ENCODE measurements at places on chromosomes 5 and 9.

DNA sequence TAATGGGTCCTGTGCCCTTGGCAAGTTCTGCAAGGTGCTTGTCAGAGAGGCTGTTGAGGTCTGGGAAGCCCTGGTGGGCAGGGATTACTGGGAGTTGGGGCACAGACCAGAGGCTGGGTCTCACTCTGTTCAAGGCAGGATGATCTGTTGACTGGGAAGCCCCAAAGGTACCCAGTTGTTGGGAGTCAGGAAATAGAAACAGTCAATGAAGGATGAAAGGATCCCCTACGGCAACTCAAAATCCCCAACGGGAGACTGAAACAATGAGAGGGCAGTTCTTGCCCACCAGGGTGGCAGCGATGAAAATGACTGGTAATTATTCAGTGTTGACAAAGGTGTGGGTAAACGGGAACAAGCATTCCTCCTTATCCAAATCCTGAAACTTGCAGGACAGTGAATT lies 31.2 kb downstream of the BNIP1 start:
- no peak for DNase-seq

DNA sequence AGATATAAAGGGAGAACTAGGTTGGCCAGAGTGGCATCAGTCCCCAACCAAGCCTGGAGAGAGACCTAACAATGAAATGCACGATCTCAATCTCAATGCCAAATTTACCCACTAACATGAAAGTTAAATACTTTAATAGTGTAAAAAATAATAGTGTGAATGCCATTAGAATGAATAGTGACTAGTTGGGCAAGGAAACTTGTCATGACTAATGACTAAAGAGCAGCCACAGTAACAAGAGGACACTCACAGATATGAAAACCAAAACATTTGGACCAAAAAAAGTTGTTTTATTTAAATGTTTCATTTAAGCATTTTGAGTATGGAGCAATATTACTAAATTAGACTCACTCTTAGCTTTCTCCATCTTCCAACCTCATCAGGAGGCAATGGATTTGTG lies 1853.8 kb downstream of the EFNA5 start:
- peak; percentile 38 for DNase-seq

- no peak for DNase-seq
Observed at GRCh38 chr9:128078504-128079434, 10.7 kb downstream of the SLC25A25 start.

DNA sequence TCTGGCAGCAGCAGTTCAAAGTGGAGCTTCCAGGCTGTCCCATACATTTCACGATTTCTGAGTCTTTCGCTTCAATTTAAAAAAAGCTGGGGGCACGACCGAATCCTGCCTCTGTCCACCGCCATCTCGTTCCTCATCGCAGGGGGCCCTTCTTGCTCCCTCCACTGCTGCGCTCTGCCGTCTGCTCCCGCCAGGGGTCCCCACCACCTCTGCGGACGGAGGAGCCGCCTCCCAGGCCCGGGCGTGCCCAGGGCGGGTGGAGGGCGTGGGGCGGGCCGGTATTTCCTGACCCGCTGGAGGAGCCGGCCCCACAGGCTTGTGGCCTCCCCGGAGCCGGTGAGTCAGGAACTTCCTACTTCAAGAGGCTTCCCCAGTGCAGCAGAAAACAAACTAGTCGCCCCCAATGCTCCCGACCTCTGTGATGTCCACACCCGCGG lies 50.4 kb downstream of the USP20 start:
- DNase-seq = peak; percentile 93

DNA sequence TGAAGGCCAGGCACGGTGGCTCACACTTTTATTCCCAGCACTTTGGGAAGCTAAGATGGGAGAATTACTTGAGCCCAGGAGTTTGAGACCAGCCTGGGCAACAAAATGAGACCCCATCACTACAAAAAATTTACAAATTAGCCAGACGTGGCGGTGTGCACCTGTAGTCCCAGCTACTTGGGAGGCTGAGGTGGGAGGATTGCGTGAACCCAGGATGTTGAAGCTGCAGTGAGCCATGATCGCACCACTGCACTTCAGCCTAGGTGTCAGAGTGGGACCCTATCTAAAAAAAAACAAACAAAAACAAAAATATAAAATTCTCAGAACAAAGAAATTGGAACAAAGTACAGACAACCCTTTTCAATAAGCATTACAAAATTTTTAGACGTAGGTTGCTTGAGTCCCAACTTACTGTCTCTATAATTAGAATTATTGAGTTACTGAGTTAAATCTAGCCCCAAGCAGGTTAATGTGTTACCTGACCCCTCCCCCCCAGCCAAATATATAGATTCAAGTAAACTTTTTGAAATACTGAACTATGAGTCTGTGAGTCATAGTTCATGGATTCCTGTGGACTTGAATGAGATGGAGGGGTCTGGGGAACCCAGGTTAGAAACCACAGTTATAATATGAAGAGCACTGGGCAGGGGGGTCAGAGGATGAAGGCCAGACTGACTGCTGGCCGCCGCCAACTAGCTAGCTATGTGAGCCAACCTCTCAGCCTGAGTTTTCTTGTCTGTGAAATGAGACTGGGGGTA lies 173.1 kb downstream of the AOPEP start:
- no peak for DNase-seq

DNA sequence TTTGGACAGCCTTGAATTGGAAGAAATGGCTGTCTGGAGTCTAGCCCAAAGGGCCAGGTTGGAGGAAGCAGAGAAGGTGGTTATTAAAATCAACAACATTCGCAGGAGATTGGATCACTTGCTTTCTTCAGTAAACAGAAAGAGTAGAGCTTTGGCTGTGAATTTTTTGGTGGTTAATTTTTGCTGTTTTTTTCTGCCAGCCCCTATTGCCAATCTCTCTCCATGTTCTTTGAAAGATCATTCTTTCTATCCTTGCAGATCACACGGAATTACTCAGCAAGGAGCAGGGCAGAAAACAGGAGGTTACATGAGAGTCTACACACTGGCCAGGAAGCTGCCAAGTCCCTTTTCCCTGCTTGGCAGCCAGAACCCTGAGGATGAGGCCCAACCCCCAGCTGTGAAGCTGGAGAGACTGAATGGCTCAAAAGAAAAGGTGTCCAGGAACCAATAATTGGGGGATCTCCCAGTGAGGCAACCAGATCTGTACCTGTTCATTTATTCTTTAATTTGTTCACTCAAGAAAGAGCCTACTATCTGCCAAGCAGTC lies 13.0 kb downstream of the GLRX start:
- peak; percentile 81 for DNase-seq

DNA sequence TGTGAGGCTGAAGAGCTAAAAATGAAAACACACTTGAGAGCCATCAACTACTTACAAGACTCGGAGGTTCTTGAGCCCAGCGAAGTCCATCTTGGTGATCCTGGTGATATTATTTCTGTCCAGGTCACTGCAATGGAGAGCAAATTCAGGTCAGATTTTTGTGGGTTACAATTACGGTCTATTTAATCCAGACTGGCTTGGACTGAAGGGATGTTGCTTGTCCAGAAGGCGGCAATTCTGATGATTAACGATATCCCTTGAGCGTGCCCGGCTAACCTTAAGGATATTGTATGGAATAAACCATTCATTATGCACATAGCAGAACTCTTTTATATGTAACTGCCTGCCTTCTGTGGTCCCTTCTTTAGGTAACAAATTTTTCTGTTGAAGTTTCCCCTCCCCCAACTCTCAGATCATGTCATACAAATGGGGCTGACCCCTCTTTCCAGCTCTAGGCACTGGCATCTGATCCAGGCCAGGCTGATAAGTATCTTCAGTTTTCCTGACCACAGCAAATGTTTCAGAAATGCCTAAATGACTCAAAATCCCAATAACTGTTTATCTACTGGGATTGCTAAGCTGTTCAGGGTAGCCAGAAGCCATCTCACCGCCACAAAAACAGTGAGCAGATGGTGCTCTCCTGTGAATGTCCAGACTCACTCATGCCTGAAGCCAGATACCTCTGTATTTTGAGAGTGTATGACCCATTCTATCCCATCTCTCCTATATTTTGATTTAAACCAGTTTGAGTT lies 49.4 kb downstream of the SLIT3 start:
- DNase-seq = peak; percentile 62

GRCh38 chr5:132746954-132747615 lies at the start of gene CCNI2:
TSS of gene CCNI2 (plus strand) at chr5:132747426. CDS start at chr5:132747496, 70 bp downstream.
- DNase-seq = no peak

- no peak for DNase-seq
Observed at GRCh38 chr5:123007754-123008153, 28.8 kb downstream of the PPIC start.

DNA sequence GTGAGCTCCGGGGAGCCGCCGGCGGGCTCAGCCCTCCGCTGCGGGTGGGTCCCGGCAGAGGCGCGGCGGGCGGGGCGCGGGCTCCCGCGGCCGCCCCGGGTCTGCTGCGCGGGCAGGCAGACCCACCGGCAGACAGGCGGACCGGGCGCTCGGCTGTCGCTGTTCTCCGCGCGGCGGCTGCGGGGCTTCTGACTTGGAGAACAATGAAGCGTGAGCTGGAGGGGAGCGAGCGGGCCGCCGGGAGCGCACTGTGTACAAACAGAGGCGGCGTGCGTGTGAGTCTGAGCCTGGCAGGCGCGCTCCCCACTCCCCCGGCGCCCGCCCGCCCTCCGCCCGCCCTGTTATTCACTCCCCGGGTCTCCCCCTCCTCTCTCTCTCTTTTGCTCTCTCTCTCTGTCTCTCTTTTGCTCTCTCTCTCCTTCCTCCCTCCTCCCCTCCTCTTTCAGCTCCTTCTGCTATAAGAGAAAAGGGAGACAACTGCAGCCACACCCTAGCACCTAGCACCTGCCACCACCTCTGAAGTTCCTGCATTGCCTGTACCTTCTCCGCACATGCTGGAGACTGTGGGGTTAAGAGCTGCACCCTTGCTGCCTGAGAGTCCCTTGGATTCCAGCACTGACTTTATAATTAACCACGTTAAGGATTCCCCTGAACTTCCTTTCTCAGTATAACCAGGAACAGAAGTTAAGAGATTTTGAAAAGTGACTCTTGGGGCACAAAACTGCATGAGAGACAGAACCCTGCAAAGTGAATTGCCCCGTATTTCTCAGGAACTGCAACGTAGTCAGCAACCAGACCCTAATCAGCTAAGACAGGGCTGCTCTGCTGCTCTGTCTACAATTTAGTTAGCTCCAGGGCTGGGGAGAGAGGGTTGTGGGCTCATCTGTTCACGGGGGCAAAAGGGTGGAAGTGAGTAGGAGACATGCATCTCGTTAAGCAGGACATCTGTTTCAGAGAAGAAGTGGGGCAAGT lies at the start of gene EDIL3:
TSS of gene EDIL3 (minus strand) at position 277 of the 972 bp plus-strand sequence. CDS start 506 bp downstream, outside the sequence.
- no peak for DNase-seq

- no peak for DNase-seq
Observed at GRCh38 chr9:120936764-120937122, 10.1 kb upstream of the TRAF1 start.

DNA sequence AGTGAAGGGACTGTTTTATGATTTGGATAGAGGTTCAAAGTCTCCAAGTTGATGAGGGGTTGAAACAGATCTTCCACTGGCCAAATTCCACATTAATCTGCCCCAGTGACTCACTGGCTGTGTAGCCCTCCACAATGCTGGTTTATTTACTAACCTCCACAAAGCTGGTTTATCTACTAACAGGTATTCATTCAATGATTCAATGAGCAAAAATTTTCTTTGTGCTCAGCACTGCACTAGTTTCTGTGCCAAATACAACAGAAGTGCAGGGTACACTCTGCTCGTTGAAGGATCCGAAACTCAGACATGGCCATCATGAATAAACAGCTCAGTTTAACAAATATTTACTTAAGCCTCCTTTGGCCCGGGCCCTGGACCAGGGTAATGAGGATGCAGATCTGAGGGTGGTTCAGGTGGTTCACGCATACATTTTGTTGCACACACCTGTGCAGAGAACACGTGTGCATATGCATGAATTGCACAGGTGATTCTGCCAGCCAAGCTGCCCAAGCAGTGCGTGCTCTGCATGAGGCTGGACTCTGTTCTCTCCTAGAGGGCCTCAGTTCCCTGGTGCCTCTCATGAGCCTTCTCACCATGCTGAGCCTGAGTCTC lies 71.0 kb downstream of the SH3PXD2B start:
- DNase-seq = peak; percentile 16

- DNase-seq = no peak
Observed at GRCh38 chr9:87395804-87396479, 101.7 kb upstream of the DAPK1 start.

DNA sequence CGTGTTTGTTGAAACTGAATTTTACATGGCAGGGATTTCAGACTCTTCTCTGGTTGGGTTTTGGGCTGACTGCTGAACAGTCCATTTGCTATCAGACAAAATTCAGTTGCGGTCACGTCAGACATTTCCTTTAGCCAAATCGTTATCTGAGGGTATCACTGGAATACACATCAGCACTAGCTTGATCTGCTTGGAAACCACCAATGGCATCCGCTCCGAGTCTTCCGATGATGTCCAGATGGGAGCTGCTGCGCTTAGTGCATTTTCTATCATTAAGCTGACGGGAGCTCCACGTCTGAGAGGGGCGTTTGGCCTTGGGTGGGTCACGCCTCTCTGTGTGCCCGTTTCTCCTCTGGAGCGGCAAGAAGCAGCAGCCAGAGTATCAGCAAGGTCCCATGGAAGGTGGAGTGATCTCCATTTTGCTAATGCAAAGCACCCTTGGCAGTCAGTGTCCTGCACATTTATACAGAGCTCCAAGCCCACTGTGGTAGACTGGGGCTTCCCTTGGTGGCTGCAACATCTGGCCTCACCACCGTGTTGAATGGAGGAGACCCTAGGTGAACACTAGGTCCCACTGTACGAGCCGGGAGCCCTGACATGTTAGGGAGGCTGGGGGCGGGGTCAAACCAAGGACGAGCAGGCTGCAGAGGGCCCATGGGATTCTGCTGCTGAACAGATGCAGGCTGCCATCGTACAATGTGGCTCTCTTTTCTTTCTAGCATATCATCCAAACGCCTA lies 134.6 kb upstream of the PHYKPL start:
- DNase-seq = no peak

- DNase-seq = peak; percentile 82
Observed at GRCh38 chr5:181188700-181189362, 16.2 kb downstream of the TRIM7 start.

DNA sequence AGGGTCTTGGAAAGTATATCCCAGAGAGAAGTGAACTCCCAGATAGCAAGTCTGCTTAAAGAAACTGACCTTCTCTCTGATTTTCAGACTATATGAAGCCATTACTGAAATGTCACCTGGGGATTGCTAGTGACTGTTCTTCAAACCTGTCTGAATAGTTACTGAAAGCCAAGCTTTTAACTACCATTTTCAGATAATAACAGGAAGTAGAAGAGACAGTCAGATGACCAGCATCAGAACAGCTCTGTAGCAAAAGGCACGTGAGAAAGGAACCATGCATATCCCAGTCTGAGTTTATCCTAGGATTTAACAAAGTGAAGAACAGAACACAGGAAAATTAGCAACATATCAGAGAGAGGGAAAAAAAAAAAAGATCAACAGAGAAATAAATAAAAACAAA lies 74.9 kb upstream of the SELENOP start:
- DNase-seq = no peak

DNA sequence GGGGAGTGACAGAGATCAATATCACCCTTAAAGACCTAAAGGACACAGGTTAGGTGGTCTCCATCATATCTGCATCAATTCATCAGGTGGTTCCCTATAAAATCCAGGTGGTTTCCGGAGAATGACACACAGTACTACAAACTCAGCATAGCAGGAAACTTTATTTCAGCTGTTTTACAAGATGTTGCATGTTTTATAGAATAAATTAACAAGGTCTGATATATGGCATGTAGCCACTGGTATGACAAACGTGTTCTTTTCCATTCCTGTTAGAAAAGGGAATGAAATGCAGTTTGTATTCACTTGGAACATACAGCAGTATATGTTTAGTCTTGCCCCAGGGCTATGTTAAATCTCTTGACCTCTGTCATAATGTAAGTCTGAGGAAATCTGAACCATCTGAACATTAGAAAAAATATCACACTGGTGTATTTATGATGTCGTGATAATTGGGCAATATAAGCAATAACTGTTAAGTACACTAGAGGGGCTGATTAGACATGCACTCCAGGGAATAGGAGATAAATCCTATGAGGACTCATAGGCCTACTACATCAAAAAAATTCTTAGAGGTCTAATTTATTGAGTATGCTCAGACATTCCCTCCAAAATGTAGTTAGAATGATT lies 42.2 kb upstream of the TNFSF8 start:
- DNase-seq = no peak
